CD14-positive monocyte (primary cell): ENCODE measurements at places on chromosomes 3 and 15. TPM values are rescaled to one million over a fixed set of nuclear protein-coding genes. Genes with fewer than 3 reads are reported as not detected.

Gene SGO1
- polyA plus RNA-seq, result 0.42 TPM

Gene P2RY12
- polyA plus RNA-seq, result 2.7 TPM

Gene STRIT1
- polyA plus RNA-seq, result not detected

Gene ASB14
- not detected for polyA plus RNA-seq

GRCh38 chr3:12456441-12456840 is 27.8 kb upstream of the TSEN2 start:
- no peak for DNase-seq

- no peak for DNase-seq
These were observed 243.0 kb downstream of the AGBL1 start for GRCh38 chr15:86322629-86323028.

DNA sequence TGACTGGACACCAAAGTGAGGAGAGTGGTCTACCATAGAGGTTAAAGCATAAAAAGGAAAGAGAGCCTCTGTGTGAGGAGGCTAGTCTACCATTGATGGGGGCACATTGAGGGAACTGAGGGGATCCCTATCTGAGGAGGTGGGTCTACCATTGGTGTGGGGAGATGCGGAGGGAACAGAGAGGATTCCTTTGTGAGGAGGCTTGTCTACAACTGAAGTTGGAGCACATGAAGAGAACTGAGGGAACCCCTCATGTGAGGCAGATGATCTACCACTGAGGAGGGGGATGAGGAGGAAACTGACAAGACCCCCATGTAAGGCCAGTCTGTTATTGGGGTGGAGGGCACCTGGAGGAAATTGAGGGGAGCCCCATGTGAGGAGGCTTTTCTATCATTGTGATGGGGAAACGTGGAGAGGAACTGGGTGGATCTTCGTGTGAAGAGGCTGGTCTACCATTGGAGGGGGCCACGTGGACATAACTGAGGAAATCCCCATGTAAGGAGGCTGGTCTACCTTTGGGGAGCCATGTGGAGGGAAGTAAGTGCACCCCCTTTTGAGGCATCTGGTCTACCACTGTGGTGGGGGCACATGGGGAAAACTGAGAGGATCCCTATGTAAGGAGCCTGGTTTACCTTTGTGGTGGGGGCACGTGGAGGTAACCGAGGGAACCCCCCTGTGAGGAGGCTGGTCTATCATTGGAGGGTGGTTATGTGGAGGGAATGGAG is 160.1 kb downstream of the FBLN2 start:
- no peak for DNase-seq

- DNase-seq, result no peak
These were observed 217.2 kb upstream of the NANOGP8 start for GRCh38 chr15:35302334-35302733.
